ENCODE measurements at places on chromosomes 11 and 22.

DNA sequence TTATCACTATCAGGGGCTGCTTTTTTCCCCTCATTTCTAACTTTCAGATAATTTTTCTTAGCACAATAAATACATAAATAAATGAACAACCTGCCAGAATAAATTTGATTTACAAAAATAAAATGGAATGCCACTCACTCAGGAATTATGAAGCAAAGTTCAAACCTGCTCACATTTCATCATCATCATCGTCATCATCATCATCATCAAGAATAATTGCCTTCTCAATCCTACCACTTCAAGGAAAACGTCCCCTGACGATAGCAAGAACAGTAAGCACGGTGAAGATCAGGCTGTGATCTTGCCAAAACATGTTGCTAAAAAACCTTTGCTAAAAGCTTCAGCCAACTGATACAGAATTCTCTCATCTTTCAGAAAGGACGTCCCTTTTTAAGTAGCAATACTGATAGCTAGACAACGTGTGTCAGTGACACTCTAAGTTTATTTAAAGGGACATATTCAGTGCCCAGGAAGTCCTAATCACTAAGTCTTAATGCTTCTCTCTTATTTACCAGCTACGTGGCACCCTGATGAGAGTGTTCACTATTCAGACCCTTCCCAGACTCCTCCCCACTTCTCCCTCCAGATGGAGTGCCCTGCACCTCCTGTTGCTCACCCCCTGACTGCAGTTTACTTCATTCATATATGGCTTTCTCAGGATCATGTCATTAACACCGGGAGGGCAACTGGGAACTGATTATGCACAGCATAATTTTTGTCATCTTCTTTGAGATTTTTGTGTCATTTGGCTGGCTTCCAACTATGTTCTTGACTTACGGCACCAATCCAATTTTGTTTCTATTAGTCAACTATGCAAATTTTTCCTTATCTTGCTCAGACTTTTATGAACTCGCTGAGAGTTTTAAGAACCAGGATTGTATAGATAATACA lies 200.1 kb upstream of the GUCY1A2 start:
- no peak for DNase-seq

GRCh38 chr11:79043726-79044125 lies 397.1 kb downstream of the TENM4 start:
- no peak for DNase-seq

DNA sequence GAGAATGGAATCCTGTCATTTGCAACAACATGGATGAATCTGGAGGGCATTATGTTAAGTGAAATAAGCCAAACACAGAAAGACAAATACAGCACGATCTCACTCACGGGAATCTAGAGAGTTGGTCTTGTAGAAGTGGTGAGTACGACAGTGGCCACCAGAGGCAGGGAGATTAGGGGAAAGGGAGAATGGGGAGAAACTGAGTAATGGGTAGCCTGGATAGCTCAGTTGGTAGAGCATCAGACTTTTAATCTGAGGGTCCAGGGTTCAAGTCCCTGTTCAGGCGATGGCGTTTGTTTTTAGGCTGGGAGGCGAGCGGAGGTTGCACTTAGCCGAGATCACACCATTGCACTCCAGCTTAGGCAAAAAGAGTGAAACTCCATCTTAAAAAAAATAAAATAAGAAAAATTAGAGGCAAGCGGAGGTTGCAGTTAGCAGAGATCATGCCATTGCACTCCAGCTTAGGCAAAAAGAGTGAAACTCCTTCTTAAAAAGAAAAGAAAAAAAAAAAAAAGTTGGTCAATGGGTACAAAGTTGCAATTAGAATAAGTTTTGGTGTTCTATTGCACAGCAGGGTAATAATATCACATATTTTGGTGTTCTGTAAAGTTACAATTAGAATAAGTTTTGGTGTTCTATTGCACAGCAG lies 95.7 kb upstream of the UBASH3B start:
- peak; percentile 31 for DNase-seq

DNA sequence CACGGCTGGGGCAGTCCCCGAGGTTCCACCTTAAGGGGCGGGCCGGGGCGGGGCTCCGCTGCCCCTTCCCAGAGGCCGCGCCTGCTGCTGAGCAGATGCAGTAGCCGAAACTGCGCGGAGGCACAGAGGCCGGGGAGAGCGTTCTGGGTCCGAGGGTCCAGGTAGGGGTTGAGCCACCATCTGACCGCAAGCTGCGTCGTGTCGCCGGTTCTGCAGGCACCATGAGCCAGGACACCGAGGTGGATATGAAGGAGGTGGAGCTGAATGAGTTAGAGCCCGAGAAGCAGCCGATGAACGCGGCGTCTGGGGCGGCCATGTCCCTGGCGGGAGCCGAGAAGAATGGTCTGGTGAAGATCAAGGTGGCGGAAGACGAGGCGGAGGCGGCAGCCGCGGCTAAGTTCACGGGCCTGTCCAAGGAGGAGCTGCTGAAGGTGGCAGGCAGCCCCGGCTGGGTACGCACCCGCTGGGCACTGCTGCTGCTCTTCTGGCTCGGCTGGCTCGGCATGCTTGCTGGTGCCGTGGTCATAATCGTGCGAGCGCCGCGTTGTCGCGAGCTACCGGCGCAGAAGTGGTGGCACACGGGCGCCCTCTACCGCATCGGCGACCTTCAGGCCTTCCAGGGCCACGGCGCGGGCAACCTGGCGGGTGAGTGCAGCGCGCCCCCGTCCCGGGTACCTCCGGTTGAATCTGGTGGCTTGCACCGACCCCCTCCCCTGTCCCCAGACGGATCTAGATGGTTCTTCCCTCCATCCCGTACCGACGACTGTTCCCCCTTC lies at the start of gene SLC3A2:
Gene SLC3A2 (plus strand): TSS at position 94 of the 776 bp plus-strand sequence. CDS start 128 bp downstream, at position 222.
- DNase-seq, result peak; percentile 90

DNA sequence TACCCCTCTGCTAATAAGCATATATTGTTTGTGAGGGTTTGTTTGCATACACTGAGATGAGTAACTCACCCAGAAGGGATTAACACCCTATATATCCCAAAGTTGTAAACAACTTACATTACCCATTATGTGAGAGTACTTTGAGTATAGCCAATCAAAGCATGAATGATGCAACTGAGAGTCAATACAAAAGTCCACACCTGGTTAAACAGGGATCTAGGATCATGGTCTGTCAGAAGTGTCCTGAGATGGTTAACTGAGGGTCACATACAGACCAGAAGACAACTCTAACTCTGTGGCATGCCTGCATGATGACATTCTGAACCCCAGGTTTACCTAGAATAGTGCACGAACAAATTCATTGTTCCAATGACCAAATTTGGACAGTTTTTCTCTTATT lies 17.4 kb upstream of the OR10A5 start:
- DNase-seq, result no peak
